CD8-positive, alpha-beta memory T cell (primary cell): ENCODE measurements at places on chromosomes 6 and 20.

GRCh38 chr6:169312658-169313346 is 59.2 kb upstream of the THBS2 start:
- H3K27ac ChIP-seq, result no peak overlapping the region
- DNase-seq, result no peak
- H3K27me3 ChIP-seq, result no peaks in the 10 kb centered on the region
- no peaks in the 10 kb centered on the region for H3K36me3 ChIP-seq
- H3K4me3 ChIP-seq, result no peak overlapping the region

- H3K4me1 ChIP-seq, result no peaks in the 10 kb centered on the region
- no peak for DNase-seq
- H3K4me3 ChIP-seq, result no peak overlapping the region
- H3K27me3 ChIP-seq, result no peaks in the 10 kb centered on the region
- H3K36me3 ChIP-seq, result no peaks in the 10 kb centered on the region
These were observed 16.5 kb downstream of the LIN28B start for GRCh38 chr6:104973404-104973803.

DNA sequence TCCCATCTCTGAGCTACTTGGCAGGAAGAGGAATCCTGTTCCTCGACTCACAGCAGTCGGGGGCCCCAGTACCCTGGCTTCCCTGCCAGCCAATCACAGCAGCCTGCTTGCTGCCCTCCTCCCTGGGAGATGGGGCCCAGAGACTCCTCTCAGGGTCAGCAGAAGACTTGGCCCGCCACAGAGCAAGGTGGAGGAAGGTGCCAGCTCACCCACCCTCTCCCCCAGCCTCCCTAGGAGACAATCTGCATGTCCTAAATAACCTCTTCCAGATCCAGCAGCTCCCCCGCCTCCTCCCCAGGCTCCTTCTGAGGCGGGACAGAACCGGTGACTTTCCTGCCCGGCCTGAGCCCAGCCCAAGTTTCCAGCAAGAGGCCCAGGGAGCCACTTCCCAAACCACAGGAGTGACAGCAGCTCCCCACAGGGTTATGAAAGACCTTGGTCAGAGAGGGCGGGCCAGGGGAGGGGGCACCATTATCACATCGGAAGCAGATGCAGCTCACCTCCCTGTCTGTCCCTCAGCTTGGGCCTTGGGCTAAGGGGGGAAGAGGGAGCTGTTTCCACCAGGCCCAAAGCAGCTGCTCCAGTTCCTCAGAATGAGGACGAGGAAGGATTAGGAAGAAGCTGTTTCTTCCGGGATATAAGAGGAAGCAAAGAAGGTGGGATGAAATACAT is 2.3 kb downstream of the CCND3 start:
- H3K27ac ChIP-seq, result peak overlapping the region; percentile 73
- peaks cover 33% of the 10 kb centered on the region for H3K36me3 ChIP-seq
- H3K27me3 ChIP-seq, result no peaks in the 10 kb centered on the region
- peak overlapping the region; percentile 84 for H3K4me3 ChIP-seq
- DNase-seq, result no peak
- H3K4me1 ChIP-seq, result peaks cover 77% of the 10 kb centered on the region

GRCh38 chr6:220721-221475 is 71.4 kb upstream of the DUSP22 start:
- no peaks in the 10 kb centered on the region for H3K36me3 ChIP-seq
- H3K27ac ChIP-seq, result no peak overlapping the region
- no peak overlapping the region for H3K4me3 ChIP-seq
- H3K4me1 ChIP-seq, result peaks cover 14% of the 10 kb centered on the region
- no peak for DNase-seq
- H3K27me3 ChIP-seq, result no peaks in the 10 kb centered on the region

DNA sequence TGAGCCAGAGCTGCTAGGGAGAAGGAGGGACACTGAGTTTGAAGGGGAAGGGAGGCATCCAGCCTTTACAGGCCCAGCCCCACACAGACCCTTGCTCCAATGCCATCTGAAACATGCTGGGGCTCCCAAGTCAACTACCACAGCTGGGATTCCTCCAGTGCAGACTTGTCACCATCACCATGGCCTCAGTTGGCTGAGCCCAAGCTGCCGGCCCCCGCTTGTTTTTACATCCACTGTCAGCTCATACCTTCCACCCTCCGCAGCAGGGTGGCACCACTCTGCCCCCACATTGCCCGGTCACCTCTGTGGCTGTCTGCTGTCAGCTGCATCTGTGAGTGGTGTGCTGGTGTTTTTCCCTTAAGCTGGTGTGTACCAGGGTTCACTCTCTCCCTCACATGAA is 26.1 kb downstream of the GFOD1 start:
- H3K27me3 ChIP-seq, result no peaks in the 10 kb centered on the region
- H3K4me1 ChIP-seq, result peaks cover 20% of the 10 kb centered on the region
- H3K36me3 ChIP-seq, result no peaks in the 10 kb centered on the region
- DNase-seq, result no peak
- H3K27ac ChIP-seq, result no peak overlapping the region

GRCh38 chr20:8292793-8293192 is 160.7 kb downstream of the PLCB1 start:
- DNase-seq, result no peak
- H3K36me3 ChIP-seq, result no peaks in the 10 kb centered on the region
- H3K27ac ChIP-seq, result no peak overlapping the region

- no peaks in the 10 kb centered on the region for H3K27me3 ChIP-seq
- H3K27ac ChIP-seq, result no peak overlapping the region
- no peaks in the 10 kb centered on the region for H3K36me3 ChIP-seq
These were observed 653.6 kb upstream of the FLRT3 start for GRCh38 chr20:14991023-14991422.

DNA sequence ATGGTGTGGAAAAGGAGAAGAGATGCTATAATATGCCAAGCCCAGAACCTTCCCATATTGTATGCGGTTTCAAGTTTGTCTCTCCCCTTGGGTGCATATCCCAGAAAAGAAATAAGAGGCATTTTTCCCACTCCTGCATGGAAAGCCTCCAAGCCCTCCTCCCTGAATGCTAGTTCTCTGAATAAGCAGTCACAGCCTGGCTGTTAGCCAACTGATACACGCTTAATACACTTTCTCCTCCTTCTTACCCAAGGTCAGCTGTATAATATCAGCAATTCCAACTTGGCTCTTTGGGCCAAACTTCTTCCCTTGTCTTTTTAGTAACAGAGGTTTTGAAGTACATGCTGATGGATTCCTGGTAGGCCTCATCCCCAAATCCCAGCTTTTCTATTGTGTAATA is 440.1 kb downstream of the EPHA7 start:
- H3K36me3 ChIP-seq, result no peaks in the 10 kb centered on the region
- H3K27ac ChIP-seq, result no peak overlapping the region
- no peak for DNase-seq
- no peak overlapping the region for H3K4me3 ChIP-seq

- no peak for DNase-seq
- peaks cover 8% of the 10 kb centered on the region for H3K4me1 ChIP-seq
- no peaks in the 10 kb centered on the region for H3K36me3 ChIP-seq
- H3K27ac ChIP-seq, result no peak overlapping the region
These were observed 28.8 kb downstream of the MAP7 start for GRCh38 chr6:136521427-136521826.

- DNase-seq, result no peak
- no peaks in the 10 kb centered on the region for H3K27me3 ChIP-seq
- H3K4me3 ChIP-seq, result no peak overlapping the region
- H3K4me1 ChIP-seq, result peaks cover 6% of the 10 kb centered on the region
- no peak overlapping the region for H3K27ac ChIP-seq
These were observed 6.9 kb downstream of the HLA-DPB1 start for GRCh38 chr6:33082702-33083101.

DNA sequence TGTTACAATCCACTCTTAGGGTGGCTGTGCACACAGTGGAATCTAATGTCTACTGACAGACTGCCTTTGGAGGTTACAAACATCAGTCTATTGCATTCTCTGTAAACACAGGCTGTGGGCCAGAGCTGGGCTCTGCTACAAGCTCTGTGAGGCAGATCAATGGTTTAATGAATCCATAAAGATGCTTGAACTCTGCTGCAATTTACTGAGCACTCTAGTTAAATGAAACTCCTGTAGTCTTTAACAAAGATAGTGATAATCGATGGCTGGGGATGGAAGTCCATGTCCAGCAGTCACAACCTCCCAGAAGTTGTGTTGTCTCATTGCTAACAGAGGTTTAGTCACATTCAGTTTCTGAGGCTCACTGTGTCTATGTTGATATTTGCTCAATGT is 50.5 kb downstream of the SOBP start:
- H3K27me3 ChIP-seq, result no peaks in the 10 kb centered on the region
- no peaks in the 10 kb centered on the region for H3K4me1 ChIP-seq
- DNase-seq, result no peak
- no peak overlapping the region for H3K27ac ChIP-seq
- no peaks in the 10 kb centered on the region for H3K36me3 ChIP-seq

DNA sequence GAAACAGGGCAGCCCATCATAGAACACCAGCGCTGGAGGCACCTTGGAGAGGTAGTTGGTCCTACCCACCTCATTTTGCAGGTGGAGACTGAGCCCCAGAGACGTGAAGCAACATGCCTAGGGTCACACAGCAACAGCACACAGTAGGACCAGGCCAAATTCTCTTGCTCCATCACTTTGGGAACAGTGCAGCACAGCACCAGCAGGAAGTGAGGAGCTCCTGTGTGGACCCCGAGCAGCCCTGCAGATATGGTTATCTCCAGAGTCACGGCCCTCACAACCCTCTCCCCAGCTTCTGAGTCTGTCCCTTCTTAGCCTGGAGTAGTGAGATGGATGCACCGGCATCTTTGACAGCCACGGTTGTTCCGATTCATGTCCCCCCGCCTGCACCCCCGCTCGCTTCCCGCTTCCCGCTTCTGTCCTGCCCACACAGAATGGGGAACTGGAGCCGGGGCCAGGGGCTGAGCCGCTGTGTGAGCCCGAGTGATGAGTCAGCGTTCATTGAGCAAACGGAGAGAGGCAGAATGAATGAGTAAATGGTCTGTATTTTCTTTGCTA is 72.6 kb upstream of the DUSP22 start:
- H3K27ac ChIP-seq, result no peak overlapping the region
- no peaks in the 10 kb centered on the region for H3K27me3 ChIP-seq
- no peak for DNase-seq

DNA sequence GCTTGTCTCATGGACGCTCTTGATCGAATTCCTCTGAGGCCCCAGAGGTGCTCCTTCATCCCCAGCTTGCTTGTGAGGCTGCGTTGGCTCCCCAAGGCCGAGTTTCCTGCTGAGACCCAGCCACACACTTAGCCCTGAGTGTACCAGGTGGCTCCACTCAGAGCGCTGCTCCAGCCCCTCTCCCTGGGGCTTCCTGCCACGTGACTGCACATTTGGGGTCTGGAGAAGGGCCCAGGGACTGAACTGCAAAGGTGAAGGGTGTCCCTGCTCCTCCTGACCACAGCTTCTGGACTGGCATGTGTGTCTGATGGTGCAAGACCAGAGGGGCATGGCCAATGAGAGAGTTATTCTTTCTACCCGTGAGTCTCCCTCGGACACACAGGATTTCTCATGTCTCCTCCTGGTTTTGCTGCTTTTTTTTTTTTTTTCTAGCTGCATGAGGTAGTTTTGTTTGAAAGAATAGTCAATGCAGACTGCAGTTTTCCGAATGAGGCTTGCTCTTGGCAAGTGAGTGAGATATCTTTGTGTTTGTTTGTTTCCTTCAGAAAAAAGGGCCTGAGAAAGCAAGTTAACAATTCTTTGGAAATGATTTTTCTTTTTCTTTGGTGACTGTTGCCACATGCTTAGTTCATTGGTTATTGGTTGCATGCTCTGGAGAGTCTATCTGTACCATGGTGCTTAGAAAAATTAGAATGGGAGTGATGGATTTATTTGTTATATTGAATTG is 3.1 kb upstream of the ZNF831 start:
- H3K4me1 ChIP-seq, result peaks cover 80% of the 10 kb centered on the region
- H3K4me3 ChIP-seq, result peak overlapping the region; percentile 92
- no peaks in the 10 kb centered on the region for H3K27me3 ChIP-seq

GRCh38 chr6:147508866-147509608 is 547 bp downstream of the SAMD5 start:
- H3K4me1 ChIP-seq, result no peaks in the 10 kb centered on the region
- H3K36me3 ChIP-seq, result no peaks in the 10 kb centered on the region
- no peak overlapping the region for H3K27ac ChIP-seq
- DNase-seq, result no peak
- H3K27me3 ChIP-seq, result peaks cover 21% of the 10 kb centered on the region

- H3K4me3 ChIP-seq, result no peak overlapping the region
- DNase-seq, result no peak
- H3K36me3 ChIP-seq, result no peaks in the 10 kb centered on the region
- H3K27me3 ChIP-seq, result no peaks in the 10 kb centered on the region
- H3K4me1 ChIP-seq, result no peaks in the 10 kb centered on the region
These were observed 178.9 kb upstream of the HEY2 start for GRCh38 chr6:125570526-125570925.

DNA sequence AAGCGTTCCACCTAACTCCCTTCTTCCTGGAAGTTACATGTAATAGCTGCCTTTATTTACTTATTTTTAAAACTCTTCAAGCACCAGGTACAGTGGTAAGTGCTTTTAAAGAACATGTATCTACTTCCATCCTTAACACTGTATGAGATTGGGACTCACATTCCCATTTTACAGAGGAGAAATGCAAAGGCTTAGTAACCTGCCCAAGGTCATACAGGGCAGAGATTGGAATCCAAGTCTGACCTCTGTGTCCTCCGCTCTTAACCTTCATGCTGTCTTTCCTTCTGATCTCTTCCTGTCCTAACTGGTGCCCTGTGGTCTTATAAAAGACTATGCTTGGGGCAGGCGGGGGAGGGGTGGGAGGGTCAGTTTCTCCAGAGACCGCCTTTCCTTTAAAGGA is 1.6 kb downstream of the B4GALT5 start:
- no peaks in the 10 kb centered on the region for H3K36me3 ChIP-seq
- no peak for DNase-seq
- H3K27ac ChIP-seq, result no peak overlapping the region
- H3K4me3 ChIP-seq, result peak overlapping the region; percentile 68

DNA sequence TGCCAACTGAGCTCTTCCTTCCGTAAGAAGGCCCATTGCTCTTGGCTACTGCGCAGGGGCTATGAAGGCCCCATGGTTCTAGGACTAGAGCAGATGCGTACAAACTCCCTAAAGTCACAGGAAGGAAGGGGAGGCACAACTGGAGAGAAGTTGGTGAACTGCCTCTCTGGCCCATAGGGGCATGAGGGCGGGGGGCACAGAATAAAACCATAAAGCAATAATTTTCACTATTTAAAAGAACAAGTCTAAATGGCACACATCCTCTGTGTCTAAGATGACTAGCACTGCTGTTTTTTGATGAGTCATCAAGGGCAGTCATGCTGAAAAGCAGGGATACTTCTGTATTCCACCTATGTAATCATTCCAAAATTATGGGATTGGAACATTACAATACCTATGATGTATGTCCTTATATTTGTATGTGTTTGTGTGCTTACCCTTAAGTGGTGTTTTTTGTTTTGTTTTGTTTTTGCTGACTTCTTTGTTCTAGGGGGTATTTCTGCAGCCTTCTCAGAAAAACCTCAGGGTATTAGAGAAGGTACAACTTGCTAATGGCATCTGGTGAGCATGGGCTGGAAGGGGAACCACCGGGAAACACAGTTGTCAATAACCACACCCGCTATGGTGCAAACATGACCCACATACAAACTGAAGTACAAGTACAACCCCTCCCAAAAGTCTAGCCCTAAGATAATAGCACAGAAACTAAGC is 36.9 kb downstream of the B4GALT5 start:
- DNase-seq, result peak; percentile 71
- H3K27ac ChIP-seq, result peak overlapping the region; percentile 69
- H3K4me3 ChIP-seq, result peak overlapping the region; percentile 7
- H3K4me1 ChIP-seq, result peaks cover 53% of the 10 kb centered on the region

GRCh38 chr6:125421836-125422235 is 120.1 kb upstream of the HDDC2 start:
- DNase-seq, result no peak
- no peaks in the 10 kb centered on the region for H3K36me3 ChIP-seq
- H3K27me3 ChIP-seq, result no peaks in the 10 kb centered on the region
- H3K4me1 ChIP-seq, result no peaks in the 10 kb centered on the region
- H3K27ac ChIP-seq, result no peak overlapping the region
- H3K4me3 ChIP-seq, result no peak overlapping the region
